ENCODE measurements at places on chromosomes 13 and 19. TPM values are rescaled to one million over a fixed set of nuclear protein-coding genes. Genes with fewer than 3 reads are reported as not detected.

CDC42EP5 gene
- total RNA-seq, result 19.8 TPM

GRCh38 chr19:2774953-2775555, 8.0 kb downstream of the SGTA start:
- H3K4me3 ChIP-seq, result no peak overlapping the region
- no peaks in the 10 kb centered on the region for H3K27me3 ChIP-seq
- peak overlapping the region; percentile 55 for H3K27ac ChIP-seq
- H3K4me1 ChIP-seq, result no peaks in the 10 kb centered on the region
- DNase-seq, result no peak

KCNN4 gene
- total RNA-seq, result 1.1 TPM

TEKTIP1 gene
- 4.7 TPM for total RNA-seq

GRCh38 chr13:22399801-22400420, 729.0 kb downstream of the FGF9 start:
- no peaks in the 10 kb centered on the region for H3K36me3 ChIP-seq
- H3K4me3 ChIP-seq, result no peak overlapping the region
- peaks cover 6% of the 10 kb centered on the region for H3K4me1 ChIP-seq
- H3K27me3 ChIP-seq, result no peaks in the 10 kb centered on the region
- no peak overlapping the region for H3K27ac ChIP-seq
- DNase-seq, result no peak

NCR1 gene
- total RNA-seq, result 4.3 TPM

DNA sequence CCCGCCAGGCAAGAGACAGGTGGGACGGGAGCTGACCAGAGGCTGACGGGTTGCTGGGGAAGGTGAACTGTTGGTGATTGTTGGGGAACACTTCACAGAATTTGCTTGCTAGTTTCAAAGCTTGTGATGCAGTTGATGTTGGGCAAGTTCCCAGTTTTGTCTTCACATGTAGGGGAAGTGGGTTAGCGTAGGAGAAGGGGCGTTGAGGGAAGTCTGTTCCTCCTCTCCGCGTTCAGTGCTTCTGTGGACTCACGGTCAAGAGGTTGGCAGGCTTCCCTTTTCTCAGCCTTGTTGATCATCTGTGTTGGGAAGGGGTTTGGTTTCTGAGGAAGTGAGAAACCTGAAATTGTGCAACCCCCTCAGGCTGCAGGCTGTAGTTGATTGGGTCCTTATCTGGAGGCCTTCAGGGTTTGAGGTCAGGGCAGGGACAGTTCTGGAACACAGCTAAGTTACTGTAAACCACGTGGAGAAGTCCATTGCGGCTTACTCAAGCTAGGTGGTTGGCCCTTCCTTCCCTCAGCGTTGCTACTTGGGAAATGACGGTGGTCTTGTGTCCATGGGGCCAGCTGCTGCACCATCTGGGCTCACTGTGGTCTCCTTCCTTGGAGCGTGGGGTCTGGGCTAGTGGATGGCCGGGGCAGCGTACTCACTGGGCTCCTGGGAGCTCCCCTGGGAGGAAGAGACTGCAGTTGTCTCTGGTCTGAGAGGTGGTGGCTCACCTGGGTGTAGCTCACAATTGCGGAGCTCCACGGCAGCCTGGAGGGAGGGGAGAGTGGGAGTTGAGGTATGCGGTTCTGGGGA, 7.5 kb downstream of the RPS9 start:
- DNase-seq, result no peak
- H3K4me1 ChIP-seq, result peaks cover 46% of the 10 kb centered on the region
- H3K27me3 ChIP-seq, result no peaks in the 10 kb centered on the region
- H3K36me3 ChIP-seq, result peaks cover 57% of the 10 kb centered on the region

RFPL4AL1 gene
- not detected for total RNA-seq

DNA sequence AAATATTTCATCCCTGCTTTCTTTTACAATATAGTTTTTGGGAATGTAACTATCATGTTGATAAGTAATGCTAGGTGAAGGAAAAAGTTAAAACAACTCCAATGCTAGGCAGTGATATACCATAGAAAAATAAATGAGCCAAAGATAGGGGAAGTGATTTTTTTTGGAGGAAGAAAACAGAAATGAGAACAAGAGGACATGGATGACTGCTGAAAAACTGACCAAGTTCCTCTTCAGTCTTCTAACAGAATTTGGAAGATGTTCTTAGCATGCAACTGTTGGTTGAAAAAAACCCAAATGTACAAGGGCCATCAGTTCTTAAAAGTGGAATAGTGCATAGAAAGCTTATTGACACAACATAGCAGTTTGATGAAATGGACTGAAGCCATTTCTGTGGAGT, 262.5 kb upstream of the STARD13 start:
- DNase-seq, result no peak
- H3K36me3 ChIP-seq, result no peaks in the 10 kb centered on the region
- H3K27ac ChIP-seq, result no peak overlapping the region

- DNase-seq, result no peak
- no peak overlapping the region for H3K27ac ChIP-seq
- no peaks in the 10 kb centered on the region for H3K36me3 ChIP-seq
- H3K27me3 ChIP-seq, result peaks cover 36% of the 10 kb centered on the region
Observed at GRCh38 chr13:76883236-76883635, 3.0 kb downstream of the KCTD12 start.

- H3K27ac ChIP-seq, result peak overlapping the region; percentile 78
- H3K4me1 ChIP-seq, result peaks cover 5% of the 10 kb centered on the region
- H3K27me3 ChIP-seq, result peaks cover 31% of the 10 kb centered on the region
- H3K4me3 ChIP-seq, result peak overlapping the region; percentile 61
- H3K36me3 ChIP-seq, result no peaks in the 10 kb centered on the region
- peak; percentile 94 for DNase-seq
Observed at GRCh38 chr19:862581-863314, 3.3 kb downstream of the CFD start.

- DNase-seq, result no peak
- peaks cover 6% of the 10 kb centered on the region for H3K4me1 ChIP-seq
- peaks cover 39% of the 10 kb centered on the region for H3K27me3 ChIP-seq
- no peak overlapping the region for H3K4me3 ChIP-seq
- H3K27ac ChIP-seq, result no peak overlapping the region
Observed at GRCh38 chr19:51441410-51442390, 16.6 kb downstream of the SIGLEC8 start.

GRCh38 chr13:99558570-99559180, 57.4 kb downstream of the TM9SF2 start:
- DNase-seq, result no peak
- no peaks in the 10 kb centered on the region for H3K27me3 ChIP-seq
- H3K4me3 ChIP-seq, result no peak overlapping the region
- H3K27ac ChIP-seq, result 0 out of 2 replicates have a peak overlapping the region, but pooled peaks have one; percentile 28

- H3K4me3 ChIP-seq, result no peak overlapping the region
- H3K27me3 ChIP-seq, result no peaks in the 10 kb centered on the region
- no peaks in the 10 kb centered on the region for H3K36me3 ChIP-seq
- DNase-seq, result no peak
- peak overlapping the region; percentile 93 for H3K27ac ChIP-seq
Observed at GRCh38 chr19:36182612-36183244, 30.5 kb upstream of the COX7A1 start.

TPTE2 gene
- total RNA-seq, result not detected

DNA sequence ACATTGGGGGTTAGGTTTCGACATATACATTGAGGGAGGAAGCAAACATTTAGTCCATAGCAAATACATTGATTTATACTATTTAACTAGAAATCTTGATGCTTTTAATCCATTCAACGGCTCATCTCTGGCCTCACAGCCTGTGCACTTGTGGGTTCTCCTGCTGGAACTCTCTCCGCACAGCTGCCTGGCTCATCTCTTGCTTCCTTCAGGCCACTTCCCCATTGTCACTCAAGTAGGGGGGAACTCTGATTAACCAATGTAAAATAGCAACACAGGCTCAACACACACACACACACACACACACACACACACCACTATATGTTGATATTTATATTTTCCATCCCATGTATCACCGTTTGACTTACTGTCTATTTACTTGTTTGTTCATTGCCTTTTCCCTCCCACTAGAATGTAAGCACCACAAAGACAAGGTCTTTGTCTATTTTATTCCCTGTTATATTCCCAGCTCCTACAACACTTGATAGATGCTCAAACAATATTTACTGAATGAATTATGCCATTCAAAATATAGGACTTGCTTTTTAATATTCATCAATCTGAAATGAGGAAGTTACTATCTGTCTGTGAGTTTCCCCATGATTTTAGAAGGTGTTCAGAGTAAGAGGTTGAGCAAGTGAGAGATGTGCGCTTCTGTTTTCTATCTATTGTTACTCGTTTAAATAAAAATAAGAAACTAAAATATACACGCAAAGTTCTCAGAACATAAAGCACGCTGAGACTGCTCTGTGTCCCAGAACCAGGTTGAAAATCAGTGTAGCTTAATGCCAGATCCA, 29.8 kb upstream of the PABPC3 start:
- H3K27ac ChIP-seq, result peak overlapping the region; percentile 11
- H3K36me3 ChIP-seq, result peaks cover 23% of the 10 kb centered on the region
- H3K4me1 ChIP-seq, result peaks cover 62% of the 10 kb centered on the region
- no peak overlapping the region for H3K4me3 ChIP-seq
- no peak for DNase-seq
- H3K27me3 ChIP-seq, result no peaks in the 10 kb centered on the region

RXFP2 gene
- total RNA-seq, result not detected

DNA sequence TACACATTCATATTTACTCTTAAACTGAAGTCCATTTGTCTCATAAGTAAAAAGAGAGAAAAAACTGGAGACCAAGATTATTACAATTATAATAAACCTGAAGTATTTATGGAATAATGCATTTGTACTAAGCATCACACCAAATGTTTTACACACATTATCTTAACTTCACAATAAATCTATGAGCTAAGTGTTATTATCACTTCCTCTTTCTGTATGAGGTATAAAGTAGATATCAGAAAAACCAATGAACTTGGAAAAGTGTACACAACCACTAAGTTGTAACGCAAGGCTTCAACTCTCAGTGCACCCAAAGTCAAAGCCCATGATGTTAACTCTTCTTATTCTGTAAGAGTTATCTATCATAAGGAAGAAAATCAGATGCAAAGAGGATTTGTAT, 274.7 kb downstream of the FGF14 start:
- peaks cover 9% of the 10 kb centered on the region for H3K4me1 ChIP-seq
- no peak for DNase-seq
- H3K27me3 ChIP-seq, result no peaks in the 10 kb centered on the region
- no peak overlapping the region for H3K4me3 ChIP-seq
- H3K27ac ChIP-seq, result no peak overlapping the region

TRPM4 gene
- 15.5 TPM for total RNA-seq

DNA sequence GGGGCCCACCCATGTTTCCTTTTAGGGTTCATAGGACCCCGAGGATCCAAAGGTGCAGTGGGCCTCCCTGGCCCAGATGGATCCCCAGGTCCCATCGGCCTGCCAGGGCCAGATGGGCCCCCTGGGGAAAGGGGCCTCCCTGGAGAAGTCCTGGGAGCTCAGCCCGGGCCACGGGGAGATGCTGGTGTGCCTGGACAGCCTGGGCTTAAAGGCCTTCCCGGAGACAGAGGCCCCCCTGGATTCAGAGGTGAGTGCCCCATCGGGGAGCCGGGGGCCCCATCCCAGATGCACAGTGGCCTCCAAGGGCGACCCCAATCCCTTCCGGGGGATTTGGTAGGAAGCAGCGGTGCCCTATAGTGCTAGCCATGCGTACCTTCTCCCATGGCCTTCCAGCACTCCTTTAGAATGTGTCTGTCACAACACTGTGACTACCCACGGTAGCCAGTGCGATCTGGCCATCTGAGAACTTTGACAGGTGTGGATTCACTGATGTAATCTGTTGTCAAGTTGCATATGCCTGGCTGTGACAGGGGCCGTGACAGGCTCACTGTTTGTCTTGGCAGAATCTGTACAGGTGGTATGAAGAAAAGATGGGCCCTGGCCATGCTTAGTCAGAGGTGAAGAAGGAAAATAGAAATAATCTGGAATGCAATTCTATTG, 88.5 kb downstream of the RAB20 start:
- H3K27ac ChIP-seq, result no peak overlapping the region
- no peak overlapping the region for H3K4me3 ChIP-seq
- peaks cover 6% of the 10 kb centered on the region for H3K4me1 ChIP-seq
- peaks cover 46% of the 10 kb centered on the region for H3K36me3 ChIP-seq
- H3K27me3 ChIP-seq, result no peaks in the 10 kb centered on the region

DNA sequence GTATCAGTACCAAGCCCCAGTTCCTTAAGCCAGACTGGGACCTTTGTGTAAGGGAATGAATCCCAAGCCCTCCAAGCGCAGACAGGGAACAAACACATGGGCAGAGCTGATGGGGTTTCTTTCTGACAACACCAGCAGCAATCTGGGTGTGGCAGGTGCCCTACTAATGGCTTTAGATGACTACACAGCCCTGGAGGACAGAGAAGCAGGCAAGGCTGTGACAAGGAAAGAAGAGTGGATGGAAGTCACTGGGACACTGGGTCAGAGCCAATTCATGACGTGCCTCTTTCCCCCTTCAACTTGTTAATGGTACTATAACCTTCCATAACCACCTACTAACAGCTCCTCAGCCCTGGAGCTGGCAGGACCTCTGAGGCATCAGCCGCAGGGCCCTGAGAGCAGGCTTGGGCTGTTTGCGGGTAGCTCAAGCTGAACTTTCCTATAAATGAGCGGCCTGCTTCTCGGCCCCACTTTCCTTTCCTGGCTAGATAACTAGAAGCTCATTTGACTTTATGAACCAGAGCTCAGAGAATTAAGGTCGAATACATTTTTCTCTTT, 38.9 kb downstream of the RASL11A start:
- no peak overlapping the region for H3K4me3 ChIP-seq
- DNase-seq, result no peak
- H3K36me3 ChIP-seq, result no peaks in the 10 kb centered on the region
- no peak overlapping the region for H3K27ac ChIP-seq
- H3K4me1 ChIP-seq, result peaks cover 9% of the 10 kb centered on the region
- H3K27me3 ChIP-seq, result no peaks in the 10 kb centered on the region

SSC5D gene
- 1.8 TPM for total RNA-seq

NTF4 gene
- 3.9 TPM for total RNA-seq

ZNF763 gene
- total RNA-seq, result 2.4 TPM

VSTM2B gene
- 2.2 TPM for total RNA-seq

GRCh38 chr19:33527125-33527524, 5.5 kb upstream of the PEPD start:
- no peak overlapping the region for H3K27ac ChIP-seq
- no peak for DNase-seq
- no peak overlapping the region for H3K4me3 ChIP-seq

DNA sequence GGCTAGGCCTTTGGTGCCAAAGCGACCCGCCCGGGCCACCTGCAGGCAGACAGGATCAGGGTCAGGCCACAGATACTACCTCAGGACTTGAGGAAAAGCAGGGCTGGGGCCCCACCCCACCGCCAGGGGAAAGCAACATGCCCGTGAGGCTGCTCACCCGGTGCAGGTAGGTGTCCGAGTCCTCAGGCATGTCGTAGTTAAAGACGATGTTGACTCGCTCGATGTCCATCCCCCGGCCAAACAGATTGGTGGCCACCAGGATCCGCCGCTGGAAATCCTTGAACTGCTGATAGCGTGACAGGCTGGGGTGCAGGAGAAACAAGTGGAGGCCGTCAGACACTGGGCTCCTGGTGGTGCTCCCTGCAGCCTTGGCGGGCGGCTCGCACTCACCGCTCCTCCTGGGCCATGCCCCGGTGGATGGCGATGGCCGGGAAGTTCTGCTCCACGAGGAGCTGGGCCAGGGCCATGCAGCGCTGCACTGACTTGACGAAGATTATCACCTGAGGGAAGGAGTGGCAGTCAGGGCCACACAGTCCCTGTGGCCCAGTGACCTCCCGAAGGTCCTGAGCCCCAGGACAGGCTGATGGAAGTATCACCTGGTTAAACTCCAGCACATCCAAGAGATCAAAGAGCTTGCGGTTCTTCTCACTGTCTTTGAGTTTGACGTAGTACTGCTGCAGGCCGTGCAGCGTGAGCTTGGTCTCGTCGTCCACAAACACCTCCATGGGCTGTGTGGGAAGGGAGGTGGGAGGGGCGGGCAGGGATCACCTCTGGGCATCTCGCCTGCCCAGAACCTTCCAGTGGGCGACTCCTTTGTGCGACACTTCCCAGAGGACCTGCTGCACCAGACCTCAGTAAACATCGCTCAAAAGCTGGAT, 9.8 kb downstream of the DDX39A start:
- H3K36me3 ChIP-seq, result peaks cover 47% of the 10 kb centered on the region
- H3K4me3 ChIP-seq, result no peak overlapping the region
- DNase-seq, result no peak
- no peak overlapping the region for H3K27ac ChIP-seq
- no peaks in the 10 kb centered on the region for H3K27me3 ChIP-seq

LDLR gene
- 98.9 TPM for total RNA-seq
